ENCODE measurements at places on chromosomes 6 and 20.

- DNase-seq: no peak
Observed at GRCh38 chr6:118504611-118505010, 43.5 kb upstream of the PLN start.

- no peak for DNase-seq
Observed at GRCh38 chr20:10634683-10635411, 39.0 kb downstream of the JAG1 start.

DNA sequence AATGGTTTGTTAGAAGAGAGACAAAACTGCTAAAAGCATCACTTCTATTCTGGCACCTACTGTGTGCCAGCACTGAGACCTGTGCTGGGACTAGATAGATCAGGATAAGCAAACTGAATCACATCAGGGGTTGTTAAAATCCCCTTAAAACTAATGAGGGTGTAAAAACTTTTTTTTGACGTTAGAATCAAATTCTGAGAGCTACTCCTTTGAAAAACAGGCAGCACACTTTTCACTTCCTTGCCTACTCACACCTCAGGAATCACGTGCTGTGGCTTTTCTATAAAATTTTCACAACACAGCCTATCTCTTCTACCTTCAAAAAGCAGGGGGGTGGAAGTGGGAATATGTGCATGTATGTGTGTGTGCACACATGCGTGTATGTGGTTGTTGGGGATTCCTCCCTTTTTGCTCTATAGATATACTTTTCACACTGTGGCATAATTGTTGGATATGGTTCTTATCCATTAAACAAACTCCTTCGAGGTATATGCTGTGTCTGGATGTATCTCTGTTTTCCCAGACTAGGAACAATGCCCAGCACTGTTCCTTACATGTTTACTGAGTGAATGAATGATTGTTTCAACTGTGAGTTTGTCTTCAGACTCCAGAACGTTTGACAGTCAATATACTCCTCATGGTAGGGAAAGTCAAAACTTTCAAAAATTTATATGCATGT lies 105.4 kb downstream of the FYN start:
- no peak for DNase-seq

- DNase-seq: no peak
Observed at GRCh38 chr6:124132256-124132655, 328.6 kb downstream of the NKAIN2 start.

- DNase-seq: no peak
Observed at GRCh38 chr6:446418-447366, 55.1 kb downstream of the IRF4 start.

Measured in NCI-H2081 treated with DMSO at 0.1 percent for 48 hours (cell line).